Renal pelvis (tissue), 12 donors: ENCODE measurements at places on chromosomes 1 and 21. TPM values are rescaled to one million over a fixed set of nuclear protein-coding genes. Genes with fewer than 3 reads are reported as not detected.

Gene KRTAP13-2
- polyA plus RNA-seq, result not detected

DNA sequence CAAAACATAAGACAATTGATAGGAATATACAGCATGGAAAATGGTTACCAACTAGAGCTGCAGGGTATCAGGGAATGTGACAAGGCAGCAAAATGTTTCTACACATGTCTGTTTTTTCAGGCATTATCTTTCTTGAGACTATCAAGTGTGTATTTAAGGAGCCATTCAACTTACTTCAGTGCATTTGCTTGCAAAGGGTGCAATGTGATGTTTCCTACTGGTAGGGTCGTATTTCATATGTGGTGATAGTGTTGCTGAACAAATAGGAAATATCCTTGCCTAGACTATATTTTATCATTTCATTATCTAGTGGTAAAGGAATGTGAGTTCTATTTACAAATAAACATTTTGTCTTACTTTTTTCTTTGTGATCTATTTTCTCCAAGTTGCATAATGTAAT, 42.4 kb downstream of the PTPRC start:
- no peak for DNase-seq

DNA sequence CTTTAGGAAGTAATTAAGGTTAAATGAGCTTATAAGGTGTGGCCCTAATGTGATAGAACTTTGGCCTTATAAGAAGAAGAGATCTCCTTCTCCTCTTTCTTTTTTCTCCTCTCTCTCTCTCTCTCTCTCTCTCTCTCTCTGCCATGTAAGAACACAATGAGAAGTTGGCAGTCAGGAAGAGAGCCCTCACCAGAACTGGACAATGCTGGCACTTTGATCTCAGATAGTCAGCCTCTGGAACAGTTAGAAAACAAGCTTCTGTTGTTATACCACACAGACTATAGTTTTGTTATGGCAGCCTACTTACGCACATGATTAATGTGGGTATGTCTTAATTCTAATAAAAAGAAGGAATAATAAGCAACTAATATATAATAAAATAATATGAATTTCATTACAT, 444.2 kb upstream of the LRRC7 start:
- DNase-seq, result no peak

GRCh38 chr1:150764617-150765101, 919 bp downstream of the CTSS start:
- no peak for DNase-seq

GRCh38 chr1:111739194-111739924, at the start of gene INKA2:
TSS of gene INKA2 (minus strand) at chr1:111739395. CDS start at chr1:111739242, 153 bp downstream.
- peak; percentile 75 for DNase-seq

Gene GBP3
- polyA plus RNA-seq, result 15.6 TPM

Gene ATXN7L2
- 13.1 TPM for polyA plus RNA-seq

GRCh38 chr1:232431326-232431725, 198.6 kb downstream of the SIPA1L2 start:
- no peak for DNase-seq

DNA sequence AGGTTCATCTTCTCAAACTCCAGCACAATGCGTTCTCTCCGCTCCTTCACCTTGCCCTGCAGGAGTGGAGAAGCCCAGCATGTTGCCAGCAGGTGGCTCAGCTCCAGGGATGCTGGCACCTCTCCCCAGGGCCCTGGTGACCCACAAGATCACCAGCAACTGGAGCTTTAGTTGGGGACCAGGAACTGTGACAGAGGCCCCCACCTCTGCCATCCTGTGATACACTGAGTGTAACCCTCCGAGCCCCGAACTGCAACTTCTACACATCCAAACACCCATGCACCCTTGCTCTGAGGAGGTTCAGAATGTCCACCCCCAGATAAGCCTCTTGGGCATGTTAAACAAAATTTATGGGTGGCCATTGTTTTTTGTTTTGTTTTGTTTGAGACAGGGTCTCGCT, 4.5 kb upstream of the TRIM11 start:
- DNase-seq, result no peak

Gene FMOD
- 30.8 TPM for polyA plus RNA-seq

- DNase-seq, result no peak
Measured at GRCh38 chr1:178808529-178808928, 62.3 kb downstream of the ANGPTL1 start.

DNA sequence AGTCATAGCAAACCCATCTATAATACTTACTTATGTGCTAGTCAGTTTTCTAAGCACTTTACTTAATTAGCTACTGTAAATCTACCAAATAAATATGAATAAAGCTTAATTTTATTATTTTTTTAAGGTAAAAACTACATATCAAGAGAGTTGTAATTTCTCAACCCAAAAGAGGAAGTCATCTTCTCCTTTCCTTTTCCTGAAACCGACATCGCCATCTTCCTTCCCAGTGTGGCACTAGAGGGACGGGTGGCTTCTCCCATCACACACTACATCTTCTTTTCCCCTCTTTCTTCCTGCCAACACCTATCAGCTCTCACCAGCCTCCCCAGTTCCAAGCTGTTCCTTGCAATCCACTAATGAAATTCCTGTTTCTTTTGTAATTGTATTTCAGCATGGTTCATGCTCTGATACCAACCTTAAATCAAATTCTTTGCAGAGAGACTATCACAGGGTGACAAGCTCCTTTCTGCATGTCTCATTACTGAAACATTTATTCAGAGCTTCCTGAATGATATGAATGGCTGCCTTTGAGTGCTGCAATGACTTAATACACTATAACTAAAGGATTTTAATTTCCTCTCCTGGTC, 251.6 kb upstream of the FAM78B start:
- no peak for DNase-seq

GRCh38 chr1:205293350-205294074, 28.0 kb downstream of the NUAK2 start:
- DNase-seq, result no peak

DNA sequence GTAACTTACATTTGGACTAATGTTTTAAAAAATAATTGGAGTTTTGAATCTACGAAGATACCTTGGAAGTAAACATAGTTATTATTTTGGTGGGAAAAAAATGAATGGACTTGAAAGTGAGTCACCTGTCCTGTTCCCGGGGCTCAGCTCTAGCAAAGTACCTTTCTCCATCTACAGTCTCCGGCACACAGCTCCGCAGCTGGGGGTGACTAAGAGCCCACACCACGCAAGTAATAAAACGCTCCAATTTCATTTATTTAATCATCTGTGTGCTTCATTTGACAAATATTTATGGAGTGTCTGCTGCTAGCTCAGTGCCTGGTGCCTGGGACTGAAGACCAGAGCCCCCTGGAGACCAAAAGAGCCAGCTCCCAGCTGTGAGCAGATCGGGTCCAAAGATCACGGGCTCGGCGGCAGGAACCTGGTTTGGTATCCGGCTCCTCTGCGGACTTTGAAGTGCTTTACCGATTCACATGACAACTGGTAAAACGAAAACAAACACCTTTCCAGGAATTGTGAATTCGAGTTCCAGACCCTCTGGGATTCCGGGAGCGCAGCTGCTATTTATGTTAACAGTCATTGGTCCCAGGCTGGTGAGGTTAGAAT, 1.7 kb upstream of the RIPK4 start:
- DNase-seq, result peak; percentile 82

GRCh38 chr1:195697130-195697529, 911.1 kb downstream of the KCNT2 start:
- no peak for DNase-seq

Gene HOOK1
- polyA plus RNA-seq, result 59.0 TPM

Gene LAPTM5
- polyA plus RNA-seq, result 12.9 TPM

DNA sequence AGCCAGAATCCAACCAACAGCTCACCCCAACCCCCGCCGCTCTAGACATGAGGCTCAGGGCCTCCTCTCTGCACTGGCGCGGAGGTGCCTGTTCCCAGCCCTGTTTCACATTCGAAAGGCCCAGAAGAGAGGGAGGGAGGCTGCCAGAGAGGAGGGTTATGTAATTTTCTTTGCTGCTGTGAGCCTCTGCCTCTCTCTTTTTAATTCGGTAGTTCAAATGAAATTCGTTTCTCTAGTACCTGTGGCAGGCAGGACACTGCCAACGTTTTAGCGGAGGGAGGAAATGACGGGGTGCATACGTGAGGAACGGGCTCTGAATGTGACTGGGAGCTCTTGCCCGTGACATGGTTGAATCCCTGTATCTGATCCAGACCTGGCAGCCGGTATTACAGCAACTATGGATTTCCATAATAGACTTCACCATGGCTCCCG, 9.4 kb downstream of the PRDM16 start:
- no peak for DNase-seq

- DNase-seq, result peak; percentile 70
Measured at GRCh38 chr1:87826681-87827251, 498.1 kb downstream of the LMO4 start.

GRCh38 chr1:201460814-201461644, 8.0 kb downstream of the PHLDA3 start:
- DNase-seq, result no peak

- peak; percentile 79 for DNase-seq
Measured at GRCh38 chr1:209692745-209693504, 11.7 kb upstream of the HSD11B1 start.

GRCh38 chr1:205172729-205173366, 38.7 kb downstream of the DSTYK start:
- no peak for DNase-seq

GRCh38 chr21:36756527-36756926, 57.6 kb downstream of the SIM2 start:
- no peak for DNase-seq

Gene KAZN
- polyA plus RNA-seq, result 42.8 TPM

- no peak for DNase-seq
Measured at GRCh38 chr1:35539824-35540261, 17.4 kb downstream of the KIAA0319L start.

GRCh38 chr1:33358795-33359503, 38.1 kb upstream of the A3GALT2 start:
- DNase-seq, result no peak

GRCh38 chr1:76410499-76410898, 336.0 kb downstream of the ST6GALNAC3 start:
- no peak for DNase-seq

Gene FCRL3
- not detected for polyA plus RNA-seq

- DNase-seq, result no peak
Measured at GRCh38 chr1:74674278-74675048, 871 bp upstream of the ERICH3 start.

DNA sequence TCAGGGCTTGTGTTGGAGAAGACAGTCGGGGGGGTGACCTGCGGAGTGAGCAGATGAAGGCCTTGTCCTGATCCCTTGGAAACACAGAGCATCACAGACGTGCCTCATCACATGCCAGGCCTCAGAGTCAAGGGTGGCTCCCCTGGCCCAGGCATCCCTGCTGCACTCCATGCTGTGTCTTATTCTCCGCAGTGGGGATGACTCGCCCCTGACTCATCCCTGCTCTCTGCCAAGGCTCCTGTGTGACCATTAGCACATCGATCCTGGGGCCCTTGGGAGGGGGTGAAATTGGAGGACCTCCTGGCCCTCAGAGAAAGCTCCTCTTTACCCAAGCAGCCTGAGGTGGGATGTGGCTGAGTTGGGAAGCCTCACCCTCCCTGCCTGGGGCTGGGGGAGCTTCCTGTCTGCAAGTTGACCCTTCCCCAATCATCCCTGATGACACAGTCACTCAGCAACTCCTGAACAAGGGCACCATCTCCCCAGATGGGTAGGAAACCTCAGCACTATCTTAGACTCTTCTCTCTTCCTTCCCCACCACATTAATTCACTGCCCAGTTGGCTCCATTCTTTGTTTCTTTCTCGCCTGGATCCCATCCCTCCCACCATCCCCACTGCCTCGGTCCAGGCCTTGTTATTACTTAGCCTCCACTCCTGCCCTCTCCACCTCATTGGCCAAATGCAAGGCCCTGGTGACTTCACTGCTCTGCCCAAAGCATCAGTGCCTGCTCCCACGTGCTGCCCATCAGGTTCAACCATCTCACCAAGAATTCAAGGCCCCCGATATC, 74.6 kb downstream of the CAMK2N1 start:
- DNase-seq, result no peak

GRCh38 chr1:114691061-114691460, 4.3 kb downstream of the AMPD1 start:
- no peak for DNase-seq

Gene ATP1A4
- polyA plus RNA-seq, result 0.80 TPM

DNA sequence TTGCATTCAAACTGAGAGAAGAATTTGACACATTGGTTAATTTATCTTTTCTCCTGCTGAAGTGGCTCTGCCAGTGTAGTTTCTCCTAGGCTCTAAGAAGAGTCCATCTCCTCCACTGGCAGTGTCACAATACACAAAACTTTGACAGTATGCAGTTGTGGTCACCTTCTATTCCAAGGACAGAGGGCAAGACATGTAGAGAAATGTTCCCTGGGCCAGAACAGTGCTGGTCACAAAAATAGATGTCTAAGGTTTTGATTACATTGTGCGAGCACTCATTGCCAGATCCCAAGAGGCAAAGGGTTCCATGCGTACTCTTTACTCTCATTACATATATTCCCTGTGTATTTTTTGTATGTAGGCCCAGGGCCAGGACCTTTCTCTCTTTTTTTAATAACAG, 148.1 kb upstream of the UBE2U start:
- DNase-seq, result no peak

Gene CELA2A
- polyA plus RNA-seq, result not detected

Gene USH2A
- polyA plus RNA-seq, result 0.37 TPM

- no peak for DNase-seq
Measured at GRCh38 chr1:41020109-41020576, 1.4 kb downstream of the SLFNL1 start.

- no peak for DNase-seq
Measured at GRCh38 chr1:6165441-6165985, 14.6 kb downstream of the CHD5 start.

DNA sequence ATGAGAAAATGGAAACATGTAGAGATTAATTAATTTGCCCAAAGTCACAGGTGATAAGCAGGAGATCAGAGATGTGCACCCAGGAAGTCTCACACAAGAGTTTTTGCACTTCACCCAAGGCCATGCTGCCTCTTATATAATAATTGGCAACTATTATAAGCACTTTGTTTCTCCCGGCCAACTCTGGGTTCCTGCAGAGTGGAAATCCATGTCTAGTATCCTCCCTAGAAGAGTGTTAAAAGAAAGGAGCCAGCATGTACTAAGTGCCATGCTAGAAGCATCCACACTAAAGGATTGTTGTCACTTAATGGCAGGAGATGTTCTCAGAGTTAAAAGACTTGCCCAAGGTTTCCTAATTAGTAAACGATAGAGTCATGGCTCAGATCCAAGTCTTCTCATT, 470.3 kb downstream of the OMA1 start:
- no peak for DNase-seq

- no peak for DNase-seq
Measured at GRCh38 chr1:226004396-226004795, 5.3 kb upstream of the SDE2 start.

DNA sequence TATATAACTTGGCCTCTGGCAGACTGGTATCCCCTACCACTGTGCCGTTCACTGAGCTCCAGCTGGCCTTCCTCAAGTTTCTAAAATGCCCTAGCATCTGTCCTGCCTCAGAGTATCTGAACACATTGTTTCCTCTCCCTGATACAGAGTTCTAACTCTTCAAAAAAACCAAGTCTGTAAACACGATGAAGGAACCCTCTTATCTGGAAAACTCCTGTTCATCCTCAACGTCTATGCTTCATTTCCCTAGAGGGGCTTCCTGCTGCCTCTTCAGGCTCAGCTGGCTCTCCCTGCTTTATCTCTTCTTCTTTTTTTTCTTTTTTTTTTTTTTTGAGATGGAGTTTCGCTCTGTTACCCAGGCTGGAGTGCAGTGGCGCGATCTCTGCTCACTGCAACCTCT, 5.6 kb downstream of the BSDC1 start:
- no peak for DNase-seq

GRCh38 chr1:89809556-89809955, 11.3 kb upstream of the LRRC8D start:
- no peak for DNase-seq

Gene NRIP1
- polyA plus RNA-seq, result 62.3 TPM

Gene LORICRIN
- polyA plus RNA-seq, result not detected

Gene S100A7A
- polyA plus RNA-seq, result not detected

- DNase-seq, result no peak
Measured at GRCh38 chr1:173886746-173887611, 18.8 kb downstream of the ZBTB37 start.

- no peak for DNase-seq
Measured at GRCh38 chr1:62435231-62436038, 1.4 kb upstream of the USP1 start.
